ENCODE measurements at places on chromosomes 4 and X.

DNA sequence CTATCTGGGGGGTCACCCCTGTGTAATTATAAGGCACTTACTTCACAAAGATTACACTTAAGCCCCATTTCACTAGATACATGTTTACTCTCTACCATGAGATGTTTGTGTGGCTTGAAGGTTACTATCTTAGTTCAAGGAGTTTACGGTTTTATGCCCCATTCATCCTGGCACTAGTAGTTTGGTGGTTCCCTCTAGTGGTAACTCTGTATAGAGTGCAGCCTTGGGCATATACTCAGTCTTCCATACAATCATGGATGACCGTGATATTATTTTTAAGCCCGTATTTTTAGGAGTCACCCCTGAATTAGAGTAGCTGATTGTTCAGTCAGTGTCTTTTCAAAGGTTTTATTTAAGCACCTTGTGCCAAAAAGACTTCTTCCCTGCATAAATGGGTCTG lies 109.9 kb upstream of the FAM47C start:
- DNase-seq: no peak

GRCh38 chrX:150693725-150694574 lies 754 bp downstream of the MTMR1 start:
- peak; percentile 38 for DNase-seq

DNA sequence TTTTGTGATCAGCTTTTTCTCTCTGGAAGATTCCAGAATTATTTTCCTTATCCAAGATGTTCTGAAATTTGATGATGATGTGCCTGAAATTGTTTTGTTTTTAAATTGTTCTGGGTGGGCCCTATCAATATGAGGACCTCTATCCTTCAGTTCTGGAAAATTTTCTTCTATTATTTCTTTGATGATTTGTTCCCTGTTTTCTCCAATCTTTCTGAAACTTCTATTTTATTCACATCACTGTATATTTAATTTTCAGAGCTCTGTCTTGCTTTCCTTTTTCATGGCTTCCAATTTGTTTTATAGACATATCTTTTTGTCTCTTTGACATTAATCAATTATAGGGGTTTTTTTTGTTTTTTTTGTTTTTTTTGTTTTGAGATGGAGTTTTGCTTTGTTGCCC lies 12.2 kb upstream of the FNIP2 start:
- DNase-seq: no peak

DNA sequence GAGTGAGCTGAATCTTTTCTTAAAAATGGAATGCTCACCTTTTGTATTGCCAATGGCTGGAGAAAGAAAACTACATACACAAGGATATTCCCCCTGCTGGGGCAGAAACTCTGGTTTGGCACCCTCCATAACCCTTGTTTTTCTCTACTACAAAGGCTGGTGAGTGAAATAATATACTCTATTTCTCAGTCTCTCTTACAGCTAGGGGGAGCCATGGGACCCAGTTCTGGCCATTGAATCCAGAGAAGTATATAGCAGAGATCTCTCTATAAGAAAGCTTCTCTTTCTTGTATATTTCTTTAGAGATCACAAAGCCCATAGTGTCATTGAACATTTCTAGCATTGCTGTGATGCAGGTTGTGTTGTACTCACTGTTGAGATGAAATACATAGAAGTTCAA lies 49.8 kb downstream of the SMPX start:
- no peak for DNase-seq

GRCh38 chrX:55490974-55491373 lies 1.3 kb upstream of the USP51 start:
- no peak for DNase-seq

DNA sequence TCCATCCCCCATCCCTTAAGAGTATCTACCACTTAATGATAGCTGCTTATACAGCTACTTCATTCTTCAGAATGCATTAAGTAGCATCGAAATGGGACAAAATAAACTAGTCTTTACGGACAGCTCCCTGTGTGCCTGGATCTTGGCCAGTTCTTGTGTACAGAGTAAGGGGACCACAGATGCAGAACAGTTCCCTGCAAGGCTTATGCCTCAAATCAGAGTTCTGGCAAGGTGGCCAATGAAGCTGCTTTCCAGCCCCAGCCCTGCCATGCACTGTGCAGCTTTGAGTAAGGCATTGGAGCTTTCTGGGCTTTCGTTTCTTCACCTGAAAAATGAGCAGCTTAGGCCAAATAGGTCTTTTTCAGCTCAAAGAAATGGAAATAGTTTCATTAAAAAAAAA lies 14.2 kb downstream of the CLNK start:
- DNase-seq: no peak

DNA sequence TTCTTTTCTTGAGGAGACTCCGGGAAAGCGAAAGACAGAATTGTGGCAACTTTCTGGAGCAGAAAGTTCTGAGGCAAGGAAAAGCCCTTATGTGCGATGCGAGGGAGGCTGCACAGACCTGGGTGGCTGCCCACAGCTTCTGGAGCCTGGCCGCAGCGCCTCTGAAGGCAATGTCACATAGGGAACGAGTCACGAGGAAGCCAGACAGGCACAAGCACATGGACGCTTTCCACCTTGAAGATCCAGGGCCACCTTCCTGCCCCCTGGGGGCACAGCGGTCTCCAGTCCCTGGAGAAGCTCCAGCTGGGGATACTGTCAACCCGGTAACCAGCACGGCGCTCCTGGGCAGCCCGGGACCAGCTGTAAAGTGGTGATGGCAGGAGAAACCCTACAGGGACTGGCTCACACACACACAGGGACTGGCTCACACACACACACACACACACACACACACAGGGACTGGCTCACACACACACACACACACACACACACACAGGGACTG lies 69.8 kb downstream of the MTNR1A start:
- DNase-seq: no peak

- DNase-seq: no peak
These were observed 202.0 kb downstream of the APBB2 start for GRCh38 chr4:41012293-41012692.

GRCh38 chr4:46819095-46819494 lies 90.0 kb downstream of the COX7B2 start:
- no peak for DNase-seq

GRCh38 chrX:97334850-97335249 lies 451.1 kb downstream of the RPA4 start:
- DNase-seq: no peak

- DNase-seq: no peak
These were observed 90.8 kb upstream of the TSPAN5 start for GRCh38 chr4:98749206-98749605.

DNA sequence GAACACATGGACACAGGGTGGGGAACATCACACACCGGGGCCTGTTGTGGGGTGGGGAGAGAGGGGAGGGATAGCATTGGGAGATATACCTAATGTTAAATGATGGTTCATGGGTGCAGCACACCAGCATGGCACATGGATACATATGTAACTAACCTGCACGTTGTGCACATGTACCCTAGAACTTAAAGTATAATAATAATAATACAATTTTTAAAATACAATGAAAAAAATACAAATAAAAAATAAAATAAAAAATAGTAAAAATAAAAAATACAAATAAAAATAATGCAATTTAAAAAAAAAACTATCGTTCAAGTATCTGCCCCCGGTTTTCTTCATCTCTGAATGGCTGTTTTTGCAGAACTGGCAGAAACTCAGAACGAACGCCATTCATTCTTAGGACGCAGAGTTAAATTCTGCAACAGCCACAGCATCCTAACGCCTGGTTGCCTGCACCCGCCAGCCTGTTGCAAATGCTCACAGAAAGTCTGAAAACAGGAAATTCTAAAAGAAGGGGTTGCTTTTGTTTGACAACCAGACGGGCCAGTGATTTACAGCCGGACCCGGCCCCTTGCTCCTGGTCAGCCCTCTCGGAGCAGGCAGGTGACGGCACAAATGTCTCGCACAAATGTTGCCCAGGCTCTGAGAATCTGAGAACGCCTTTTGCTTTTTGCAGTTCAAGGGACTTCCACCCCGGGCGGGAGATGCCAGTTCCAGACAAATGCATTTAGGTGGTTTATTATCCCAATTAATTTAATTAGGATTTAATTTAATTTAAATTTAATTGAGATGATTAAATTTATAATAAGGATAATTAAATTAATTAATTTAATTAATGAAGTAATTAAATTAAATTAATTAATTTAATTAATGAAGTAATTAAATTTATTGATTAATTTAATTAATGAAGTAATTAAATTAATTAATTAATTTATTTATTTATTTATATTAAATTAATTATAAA lies 47.8 kb downstream of the CRLF2 start:
- DNase-seq: no peak

DNA sequence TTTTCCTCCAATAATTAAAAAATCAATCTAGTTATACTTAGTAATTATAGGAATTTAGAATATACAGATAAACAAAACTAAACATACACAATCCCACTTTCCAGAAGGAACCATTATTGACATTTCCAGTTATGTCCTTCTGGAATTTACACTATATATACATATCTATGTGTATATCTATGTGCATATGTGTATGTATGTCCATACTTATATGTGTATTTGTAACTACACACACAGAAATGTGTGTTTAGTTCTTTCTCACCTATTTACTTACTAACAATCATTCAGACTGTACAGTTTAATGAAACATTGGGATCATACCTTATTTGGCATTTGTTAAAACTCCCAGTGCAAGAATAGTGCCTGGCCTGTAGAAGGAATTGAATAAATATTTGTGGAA lies 126.4 kb downstream of the FHIP1A start:
- no peak for DNase-seq

- DNase-seq: no peak
These were observed 103.4 kb downstream of the CEP44 start for GRCh38 chr4:174387143-174387542.

- peak; percentile 85 for DNase-seq
These were observed 35.7 kb upstream of the NKX3-2 start for GRCh38 chr4:13580036-13580435.

- no peak for DNase-seq
These were observed 22.9 kb upstream of the PUDP start for GRCh38 chrX:7170898-7171297.

DNA sequence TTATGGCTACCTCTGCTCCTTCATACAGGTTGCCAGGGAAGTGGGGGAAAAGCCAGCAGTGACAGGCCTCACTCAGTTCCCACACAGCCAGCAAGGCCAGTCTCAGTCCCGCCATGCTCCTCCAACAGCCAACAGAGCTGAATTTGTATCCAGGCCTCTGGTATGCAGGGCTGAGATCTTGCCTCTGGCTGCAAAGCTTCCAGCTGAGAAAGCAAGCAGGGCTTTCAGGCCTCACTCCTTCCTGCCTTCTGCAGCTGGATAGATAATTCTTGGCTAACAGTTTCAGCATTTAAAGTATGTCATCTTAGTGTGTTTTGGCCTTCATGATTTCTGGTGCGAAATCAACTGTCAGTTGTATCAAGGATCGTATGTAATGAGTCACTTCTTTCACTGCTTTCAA lies 103.6 kb downstream of the GNL3L start:
- DNase-seq: no peak

- no peak for DNase-seq
These were observed 123.2 kb downstream of the RPS6KA6 start for GRCh38 chrX:84064814-84065213.

DNA sequence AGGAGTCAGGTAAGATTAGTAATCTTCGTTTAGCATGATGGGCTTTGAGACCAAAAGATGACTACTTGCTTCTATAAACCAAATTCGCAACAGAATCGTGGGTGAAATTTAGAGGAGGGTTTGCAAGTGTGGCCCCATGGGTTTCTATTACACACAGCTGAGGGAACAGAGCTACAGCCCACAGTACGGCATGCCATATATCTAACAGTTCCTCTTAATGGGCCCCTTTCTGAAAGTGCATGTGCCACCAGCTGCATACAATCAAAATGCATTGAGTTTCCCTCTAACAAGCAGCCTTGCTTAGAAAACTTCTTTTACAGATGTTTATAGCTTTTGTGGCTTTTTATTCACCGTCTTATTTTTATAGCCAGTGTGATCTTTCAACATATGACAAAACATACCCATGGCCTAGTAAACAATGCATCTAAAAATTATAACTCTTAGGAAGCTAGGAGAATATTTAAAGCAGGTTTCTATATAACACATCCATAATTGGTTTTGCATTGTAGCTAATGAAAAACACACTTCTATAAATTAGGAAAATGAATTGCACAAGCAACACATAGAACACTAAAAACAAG lies 202.1 kb downstream of the PRDM5 start:
- DNase-seq: no peak

DNA sequence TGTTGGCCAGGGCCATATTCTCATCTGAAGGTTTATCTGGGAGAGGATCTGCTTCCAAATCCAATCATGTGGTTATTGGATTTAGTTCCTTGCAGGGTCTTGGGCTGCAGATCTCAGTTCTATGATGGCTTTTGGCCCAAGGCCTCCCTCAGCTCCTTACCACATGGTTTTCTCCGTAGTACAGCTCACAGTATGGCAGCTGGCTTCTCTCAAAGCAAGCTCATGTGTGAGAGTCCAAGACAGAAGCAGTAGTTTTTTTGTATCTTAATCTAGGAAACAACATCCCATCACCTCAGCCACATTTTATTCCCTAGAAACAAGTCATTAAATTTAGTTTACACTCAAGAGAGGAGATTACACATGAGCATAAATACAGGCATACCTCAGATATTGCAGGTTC lies 24.5 kb downstream of the MND1 start:
- DNase-seq: no peak

DNA sequence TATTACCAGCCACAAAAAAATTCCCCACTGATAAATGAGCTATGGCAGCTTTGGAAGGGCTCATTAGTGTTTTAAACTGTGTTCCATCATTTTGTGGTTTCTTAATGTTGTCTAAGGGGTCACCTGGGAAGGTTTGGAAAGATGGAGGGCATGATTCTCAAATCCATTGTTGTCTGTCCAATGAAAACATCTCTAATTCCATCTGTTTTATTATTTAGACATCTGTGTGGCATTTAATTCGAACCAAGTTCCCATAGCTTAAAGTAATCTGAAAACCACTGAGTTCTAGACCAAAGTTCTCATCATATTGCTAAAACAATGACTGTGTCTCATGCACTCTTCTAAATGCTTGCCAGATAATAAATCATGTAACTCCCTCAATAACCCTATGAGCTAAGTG lies 103.8 kb upstream of the PPP3CA start:
- no peak for DNase-seq
